Sigmoid colon (tissue), 7 donors: ENCODE measurements at places on chromosomes 4 and X. TPM values are rescaled to one million over a fixed set of nuclear protein-coding genes. Genes with fewer than 3 reads are reported as not detected.

DNA sequence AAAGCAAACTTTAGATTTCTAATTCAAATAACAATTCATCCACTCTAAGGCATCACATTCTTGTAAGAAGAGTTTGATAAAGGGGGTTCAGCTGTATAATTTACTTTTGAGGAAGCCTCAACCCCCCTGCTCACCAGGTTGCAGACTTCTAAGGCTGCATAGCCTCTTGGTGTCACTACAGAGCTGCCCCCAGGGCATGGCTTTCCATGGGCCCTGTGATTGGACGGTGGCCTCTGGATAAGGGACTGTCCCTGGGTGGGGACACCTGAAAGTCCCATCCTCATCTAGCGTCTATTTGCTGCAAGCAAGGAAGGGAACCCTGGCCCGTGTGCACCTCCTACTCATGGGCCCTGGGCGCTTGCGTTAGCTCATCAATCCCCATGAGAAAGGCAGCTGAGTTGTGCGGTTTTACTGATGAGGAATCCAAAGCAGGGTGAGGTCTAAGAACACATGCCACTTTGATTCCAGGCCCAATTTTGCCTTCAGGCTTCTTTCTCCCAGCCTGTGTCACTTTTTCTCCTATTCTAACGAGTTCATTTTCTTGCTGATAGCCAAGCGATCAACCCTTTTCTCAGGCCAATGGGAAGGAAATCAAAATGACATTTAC is 51.8 kb downstream of the SCML1 start:
- DNase-seq: no peak
- no peaks in the 10 kb centered on the region for H3K4me1 ChIP-seq
- no peak overlapping the region for H3K4me3 ChIP-seq
- H3K27ac ChIP-seq: no peak overlapping the region
- no peaks in the 10 kb centered on the region for H3K27me3 ChIP-seq

GRCh38 chr4:93810340-93810992 is 18.1 kb upstream of the ATOH1 start:
- DNase-seq: no peak
- no peaks in the 10 kb centered on the region for H3K27me3 ChIP-seq
- H3K4me1 ChIP-seq: no peaks in the 10 kb centered on the region
- H3K4me3 ChIP-seq: no peak overlapping the region

- H3K4me3 ChIP-seq: no peak overlapping the region
- H3K4me1 ChIP-seq: peaks cover 13% of the 10 kb centered on the region
- DNase-seq: no peak
These were observed 37.9 kb upstream of the TENM3 start for GRCh38 chr4:182205306-182205705.

DNA sequence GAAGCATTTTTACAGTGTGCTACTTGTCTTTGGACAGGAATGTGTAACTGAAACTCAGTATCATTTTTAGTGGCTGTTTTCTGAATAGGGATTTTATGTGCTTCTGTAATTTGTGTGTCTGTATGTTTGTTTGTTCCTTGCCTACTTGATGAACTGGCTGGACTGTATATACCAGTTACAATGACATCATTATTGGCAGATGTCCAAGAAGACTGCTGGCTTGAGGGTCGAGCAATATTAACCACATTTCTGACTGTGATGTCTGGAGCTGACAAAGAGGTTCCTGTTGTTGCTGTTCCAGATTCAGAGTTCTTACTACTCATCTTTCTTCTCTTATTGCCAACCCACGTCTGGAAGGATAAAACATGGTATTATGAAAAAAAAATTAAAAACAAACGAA is 33.0 kb downstream of the HDX start:
- no peak overlapping the region for H3K4me3 ChIP-seq
- DNase-seq: no peak
- H3K4me1 ChIP-seq: no peaks in the 10 kb centered on the region
- H3K36me3 ChIP-seq: no peaks in the 10 kb centered on the region

DNA sequence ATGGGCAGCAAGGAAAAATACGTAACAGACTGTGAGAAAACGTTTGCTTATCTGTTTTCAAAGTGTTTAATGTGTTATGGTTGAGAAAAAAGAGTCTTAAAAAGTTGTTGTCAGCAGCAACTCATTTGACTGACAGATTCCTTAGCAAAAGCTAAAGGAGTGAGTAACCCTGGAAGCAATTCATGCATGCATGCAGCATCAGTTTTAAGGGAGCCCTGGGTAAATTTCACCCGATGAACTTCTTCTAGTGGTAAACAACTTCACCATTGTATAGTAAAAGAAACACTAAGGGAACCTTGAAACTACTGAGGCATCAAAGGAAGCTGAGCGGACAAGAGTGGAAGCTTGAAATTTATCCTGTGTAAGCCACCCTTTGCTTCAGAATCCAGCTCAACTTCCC is 583.2 kb upstream of the INTU start:
- no peaks in the 10 kb centered on the region for H3K36me3 ChIP-seq
- no peaks in the 10 kb centered on the region for H3K27me3 ChIP-seq
- no peak overlapping the region for H3K27ac ChIP-seq
- no peaks in the 10 kb centered on the region for H3K4me1 ChIP-seq

DNA sequence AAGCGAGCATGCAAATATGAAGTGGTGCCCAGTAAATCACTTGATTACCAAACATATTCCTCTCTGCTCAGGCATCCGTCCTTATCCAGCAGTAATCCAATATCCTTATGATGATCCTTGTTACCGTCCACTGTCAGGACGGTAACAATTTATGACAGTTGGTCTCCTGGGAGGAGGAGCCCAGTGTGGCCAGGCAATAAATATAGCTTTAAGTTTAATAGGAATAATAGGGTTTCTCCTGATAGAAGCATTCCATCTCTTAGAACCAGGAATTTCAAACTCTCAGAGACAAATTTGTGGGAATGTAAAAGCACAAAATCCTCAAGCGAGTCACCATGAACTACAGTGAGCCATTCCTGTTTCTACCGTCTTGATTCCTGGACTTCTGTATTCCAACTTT is 171.2 kb upstream of the IL15 start:
- H3K27me3 ChIP-seq: no peaks in the 10 kb centered on the region
- no peaks in the 10 kb centered on the region for H3K36me3 ChIP-seq
- DNase-seq: no peak

GRCh38 chr4:130995988-130996387 is 1900.0 kb downstream of the C4orf33 start:
- no peak for DNase-seq
- H3K27ac ChIP-seq: no peak overlapping the region
- H3K36me3 ChIP-seq: no peaks in the 10 kb centered on the region
- no peaks in the 10 kb centered on the region for H3K27me3 ChIP-seq
- H3K4me3 ChIP-seq: no peak overlapping the region

GRCh38 chr4:124386163-124386562 is 326.4 kb downstream of the ANKRD50 start:
- H3K36me3 ChIP-seq: no peaks in the 10 kb centered on the region
- H3K4me3 ChIP-seq: no peak overlapping the region
- DNase-seq: no peak
- H3K27ac ChIP-seq: no peak overlapping the region
- H3K4me1 ChIP-seq: no peaks in the 10 kb centered on the region

DNA sequence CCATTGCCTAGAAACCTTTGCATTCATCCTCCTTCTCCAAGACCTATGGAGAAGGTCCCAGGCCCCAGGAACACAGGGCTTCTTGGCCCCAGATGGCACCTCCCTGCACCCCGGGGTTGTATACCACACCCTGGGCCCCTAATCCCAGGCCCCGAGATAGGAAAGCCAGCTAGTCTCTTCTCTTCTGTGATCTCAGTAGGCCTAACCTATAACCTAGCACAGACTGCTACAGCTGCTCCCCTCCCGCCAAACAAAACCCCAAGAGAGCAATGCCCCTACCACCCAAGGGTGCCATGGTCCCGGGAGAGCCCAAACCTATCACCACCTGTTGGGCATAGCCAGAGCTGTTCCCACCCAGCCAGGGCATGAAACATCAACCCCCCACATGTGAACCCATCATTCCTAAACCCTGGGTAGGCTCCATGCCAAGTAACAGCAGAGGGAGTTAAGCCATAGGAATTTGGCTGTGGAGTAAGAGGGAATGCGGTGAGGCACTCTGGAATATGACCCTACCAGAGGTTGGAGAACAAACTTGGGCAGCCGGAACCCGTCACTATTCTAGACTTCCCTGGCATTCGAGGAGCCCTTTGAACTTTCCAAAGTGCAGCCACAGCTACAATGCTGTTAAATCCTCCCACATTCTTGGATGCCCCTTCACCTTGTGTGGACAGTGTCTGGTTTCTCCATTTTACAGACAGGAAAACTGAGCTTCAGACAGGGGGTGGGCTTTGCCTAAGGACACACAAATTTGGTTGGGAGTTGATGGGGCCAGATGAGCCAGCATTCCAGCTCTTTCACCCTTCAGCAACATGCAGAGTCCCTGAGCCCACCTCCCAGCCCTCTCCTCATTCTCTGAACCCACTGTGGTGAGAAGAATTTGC is 10.9 kb upstream of the SASH3 start:
- no peaks in the 10 kb centered on the region for H3K36me3 ChIP-seq
- no peak overlapping the region for H3K27ac ChIP-seq
- H3K4me3 ChIP-seq: no peak overlapping the region
- DNase-seq: no peak
- H3K4me1 ChIP-seq: no peaks in the 10 kb centered on the region

DNA sequence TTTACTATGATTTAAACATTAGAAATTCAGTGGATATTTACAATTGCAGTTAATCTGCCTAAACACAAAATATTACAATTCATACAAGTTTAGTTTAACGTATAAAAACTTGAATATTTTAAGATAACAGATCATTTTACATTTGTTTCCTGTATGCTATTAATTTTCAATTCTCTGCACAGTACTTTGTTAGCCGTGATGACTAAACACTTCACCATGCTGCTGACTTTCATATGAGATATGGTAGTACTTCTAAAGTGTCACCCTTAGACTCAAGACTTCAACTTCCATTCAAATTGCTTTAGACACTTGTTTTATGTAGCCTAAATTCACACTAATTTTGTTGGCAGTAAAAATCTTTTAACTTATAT is 1646.4 kb upstream of the ADGRL3 start:
- no peaks in the 10 kb centered on the region for H3K27me3 ChIP-seq
- H3K4me1 ChIP-seq: no peaks in the 10 kb centered on the region
- H3K27ac ChIP-seq: no peak overlapping the region
- no peak for DNase-seq
- H3K4me3 ChIP-seq: no peak overlapping the region

DNA sequence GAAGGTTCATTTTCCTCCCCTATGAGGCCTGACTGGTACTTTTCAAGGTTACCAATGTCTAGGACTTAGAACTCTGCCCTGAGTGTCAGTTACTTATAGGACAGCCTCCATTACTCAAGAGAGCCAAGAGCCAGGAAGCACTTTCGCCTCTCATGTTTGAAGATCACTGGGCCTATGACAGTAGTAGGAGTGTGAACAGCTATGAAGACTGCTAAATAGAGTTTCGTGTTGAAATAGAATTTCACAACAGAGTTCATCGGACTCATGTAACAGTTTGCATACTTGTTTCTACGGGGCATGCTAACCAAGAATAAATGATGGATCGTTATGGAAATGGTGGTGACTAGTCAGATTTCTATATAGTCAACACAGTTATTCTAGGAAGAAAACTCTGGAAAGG is 97.8 kb upstream of the GPC4 start:
- no peaks in the 10 kb centered on the region for H3K27me3 ChIP-seq
- no peaks in the 10 kb centered on the region for H3K36me3 ChIP-seq
- H3K27ac ChIP-seq: no peak overlapping the region
- no peak overlapping the region for H3K4me3 ChIP-seq
- H3K4me1 ChIP-seq: no peaks in the 10 kb centered on the region

- H3K36me3 ChIP-seq: no peaks in the 10 kb centered on the region
- no peaks in the 10 kb centered on the region for H3K4me1 ChIP-seq
- no peak for DNase-seq
- no peaks in the 10 kb centered on the region for H3K27me3 ChIP-seq
- no peak overlapping the region for H3K27ac ChIP-seq
These were observed 240.0 kb downstream of the FRMPD4 start for GRCh38 chrX:12378253-12378652.

DNA sequence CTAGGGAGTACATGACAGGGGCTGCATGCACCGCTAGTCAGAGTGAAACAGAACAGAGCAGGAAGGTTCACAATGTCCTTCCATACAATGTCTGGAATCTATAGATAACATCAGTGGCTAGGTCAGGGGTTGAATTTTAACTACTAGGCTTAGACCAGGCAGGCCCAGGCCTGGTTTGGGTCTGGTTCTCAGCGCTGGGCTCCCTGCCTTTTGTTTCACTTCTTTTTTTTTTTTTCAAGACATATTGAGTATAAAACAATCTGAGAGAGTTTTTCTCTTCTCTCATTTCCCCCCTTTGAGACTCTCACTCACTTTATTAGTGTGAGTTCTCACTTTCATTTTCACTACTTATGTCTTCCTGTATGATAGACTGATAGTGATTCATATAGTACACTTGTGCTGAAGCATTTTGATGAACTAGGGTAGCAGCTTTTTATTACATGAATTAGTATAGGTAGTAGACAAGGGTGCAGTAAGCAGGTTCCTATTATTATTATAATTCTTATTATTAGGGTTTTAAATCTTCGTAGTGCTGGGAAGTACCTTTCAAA is 120.0 kb upstream of the ZDHHC15 start:
- no peak overlapping the region for H3K4me3 ChIP-seq
- no peaks in the 10 kb centered on the region for H3K27me3 ChIP-seq
- no peak overlapping the region for H3K27ac ChIP-seq
- no peaks in the 10 kb centered on the region for H3K4me1 ChIP-seq
- no peaks in the 10 kb centered on the region for H3K36me3 ChIP-seq

DNA sequence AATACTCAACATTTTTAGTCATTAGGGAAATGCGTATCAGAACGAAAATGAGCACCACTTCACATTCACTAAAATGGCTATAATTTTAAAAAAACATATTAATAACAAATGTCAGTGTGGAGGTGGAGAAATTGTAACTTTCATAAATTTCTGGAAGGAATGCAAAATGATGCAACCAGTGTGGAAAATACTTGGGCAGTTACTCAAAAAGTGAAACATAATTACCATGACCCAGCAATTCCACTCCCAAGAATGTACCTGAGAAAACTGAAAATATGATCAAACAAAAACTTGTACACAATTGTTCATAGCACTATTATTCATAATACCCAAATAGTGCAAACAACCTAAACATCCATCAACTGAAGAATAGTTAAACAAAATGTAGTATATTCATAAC is 76.1 kb upstream of the FAM241A start:
- no peaks in the 10 kb centered on the region for H3K4me1 ChIP-seq
- DNase-seq: no peak
- no peak overlapping the region for H3K27ac ChIP-seq
- H3K4me3 ChIP-seq: no peak overlapping the region
- H3K27me3 ChIP-seq: no peaks in the 10 kb centered on the region
- H3K36me3 ChIP-seq: no peaks in the 10 kb centered on the region

GRCh38 chrX:148507418-148507817 is 7.0 kb downstream of the AFF2 start:
- no peak overlapping the region for H3K27ac ChIP-seq
- H3K36me3 ChIP-seq: no peaks in the 10 kb centered on the region
- no peak for DNase-seq
- H3K4me3 ChIP-seq: no peak overlapping the region

Gene FGG
- total RNA-seq: not detected

Gene ATOH1
- not detected for total RNA-seq

Gene LNX1
- 2.8 TPM for total RNA-seq

Gene MGST2
- 48.2 TPM for total RNA-seq

Gene PRSS12
- 0.28 TPM for total RNA-seq

Gene DUX4
- not detected for total RNA-seq

Gene PHEX
- total RNA-seq: 0.83 TPM
